ENCODE measurements at places on chromosomes 3 and 15.

GRCh38 chr3:10552631-10552943 lies 47.2 kb upstream of the ATP2B2 start:
- no peak for DNase-seq

DNA sequence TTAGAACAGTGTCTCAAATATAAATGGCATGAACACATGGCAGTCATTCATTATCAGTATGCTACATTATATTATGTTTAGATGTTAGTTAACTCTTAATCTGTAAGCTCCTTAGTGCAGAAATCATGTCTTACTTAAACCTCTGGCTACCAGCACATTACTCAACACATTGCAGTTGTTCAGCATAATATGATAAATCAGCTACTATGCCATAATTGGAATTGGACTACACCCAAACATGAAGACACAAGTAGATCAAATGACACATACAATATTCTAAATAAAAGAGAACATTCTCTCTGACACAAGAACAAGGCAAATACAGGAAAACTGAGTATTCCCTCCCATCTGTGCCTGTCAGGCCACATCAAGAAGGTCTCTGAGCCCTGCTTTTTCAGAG lies 116.1 kb downstream of the PCCB start:
- no peak for DNase-seq

DNA sequence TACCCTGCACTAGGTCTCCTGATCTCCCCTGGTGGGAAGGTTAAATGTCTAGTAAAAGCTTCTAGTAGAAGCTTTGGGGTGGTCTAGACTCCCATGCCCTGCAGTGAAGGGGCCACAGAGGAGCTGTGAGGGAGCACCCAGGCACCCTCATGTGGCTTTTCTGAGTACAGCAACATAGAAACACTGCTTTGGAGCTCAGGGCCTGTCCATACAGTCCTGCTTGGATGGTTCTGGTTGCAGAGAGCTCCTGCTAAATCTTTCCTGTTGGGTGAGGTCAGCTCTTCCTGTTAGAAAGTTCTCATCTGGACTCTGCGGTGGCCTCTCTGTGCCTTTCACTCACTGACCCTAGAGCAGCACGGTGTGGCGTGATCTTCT lies 47.8 kb downstream of the GPD1L start:
- no peak for DNase-seq

- no peak for DNase-seq
Measured at GRCh38 chr15:48371961-48372360, 40.7 kb downstream of the DUT start.

GRCh38 chr3:122025296-122025695 lies 3.2 kb upstream of the ILDR1 start:
- no peak for DNase-seq

DNA sequence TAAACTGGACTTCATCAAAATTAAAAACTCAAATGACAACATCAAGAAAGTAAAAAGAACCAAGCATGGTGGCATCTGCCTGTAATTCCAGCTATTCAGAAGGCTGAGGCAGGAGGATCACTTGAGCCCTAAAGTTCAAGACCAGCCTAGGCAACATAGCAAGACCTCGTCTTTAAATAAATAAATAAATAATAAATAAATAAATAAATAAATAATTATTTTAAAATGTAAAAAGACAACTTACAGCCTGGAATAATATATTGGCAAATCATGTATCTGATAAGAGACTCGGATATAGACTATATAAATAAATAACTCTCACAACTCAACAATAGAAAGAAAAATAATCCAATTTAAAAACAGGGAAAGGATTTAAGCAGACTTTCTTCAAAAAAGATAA lies 4.3 kb upstream of the PPARG start:
- no peak for DNase-seq

- no peak for DNase-seq
Measured at GRCh38 chr3:61136191-61136590, 115.1 kb downstream of the FHIT start.

GRCh38 chr3:27861046-27862036 lies 139.2 kb upstream of the EOMES start:
- DNase-seq, result no peak
